ENCODE measurements at places on chromosomes 12 and 14.

DNA sequence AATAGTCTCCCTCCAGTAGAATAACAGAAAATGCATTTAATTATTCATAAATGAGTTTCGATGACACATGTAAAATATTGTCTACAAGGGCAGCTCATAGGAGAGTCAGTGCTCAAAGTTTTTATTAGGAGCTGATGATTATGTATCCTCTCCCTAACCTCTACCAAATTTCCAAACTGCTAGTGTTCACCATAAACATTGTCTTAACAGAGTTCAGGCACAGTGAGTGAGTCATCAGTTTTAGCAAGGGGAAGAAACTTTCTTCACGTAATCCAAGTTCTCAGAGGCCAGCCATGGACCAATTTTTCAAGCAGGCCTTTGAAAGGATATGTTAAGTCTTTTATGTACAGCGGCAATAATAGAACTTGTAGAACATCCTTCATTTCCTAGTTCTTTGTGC, 649.2 kb upstream of the MIS18BP1 start:
- DNase-seq: no peak

GRCh38 chr12:9699898-9700605, 30.5 kb downstream of the CLEC2D start:
- DNase-seq: no peak

DNA sequence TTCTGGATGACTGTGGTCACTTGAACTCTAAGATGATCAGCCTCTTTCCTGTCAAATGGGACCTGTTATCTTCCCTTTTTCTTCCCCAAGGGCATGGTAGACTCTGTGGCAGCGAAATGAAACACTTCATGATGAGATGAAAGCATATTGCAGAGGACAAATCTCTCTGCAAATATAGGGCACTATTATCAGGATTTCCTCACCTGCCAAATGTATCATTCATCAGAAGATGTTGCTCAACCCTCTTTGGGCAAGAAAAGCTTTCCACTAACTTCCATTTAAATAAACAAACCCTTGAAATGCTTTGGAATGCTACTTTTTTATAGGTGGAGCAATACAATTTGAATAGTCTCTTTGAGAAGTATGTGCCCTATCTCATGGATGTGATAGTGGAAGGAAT, 105.0 kb downstream of the DNAH10 start:
- no peak for DNase-seq

DNA sequence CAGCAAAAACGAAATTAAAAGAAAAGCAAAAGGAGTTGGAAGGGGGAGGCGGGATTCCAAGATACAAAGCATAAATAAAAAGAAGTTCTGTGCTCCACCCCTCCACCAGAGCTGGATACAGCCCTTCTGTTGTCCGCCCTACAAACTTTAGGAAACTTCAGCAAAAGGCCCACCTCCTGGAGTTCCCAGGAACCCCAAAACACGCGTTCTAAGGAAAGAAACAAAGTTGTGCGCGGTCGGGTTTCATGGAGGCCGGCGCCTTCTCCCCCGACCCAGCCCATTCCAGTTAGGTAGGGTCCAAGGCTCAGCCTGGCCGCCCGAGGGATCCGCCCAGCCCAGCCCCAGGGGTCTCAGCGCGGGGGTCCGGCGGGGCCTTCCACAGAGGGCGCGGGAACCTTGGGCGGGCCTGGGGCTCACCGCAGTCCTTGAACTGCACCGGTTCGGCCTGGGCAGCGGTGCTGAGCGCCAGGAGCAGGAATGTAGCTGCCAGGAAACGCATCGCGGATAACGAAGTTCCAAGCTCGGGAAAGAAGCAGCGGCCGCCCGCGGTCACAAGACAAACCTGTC, at the start of gene NPC2:
TSS of gene NPC2 (minus strand) at position 530 of the 567 bp plus-strand sequence. CDS start at position 499, 31 bp downstream.
- DNase-seq: no peak

- DNase-seq: no peak
These were observed 93.4 kb downstream of the TSPAN9 start for GRCh38 chr12:3170423-3171194.

- no peak for DNase-seq
These were observed 20.4 kb downstream of the HNRNPC start for GRCh38 chr14:21248739-21249411.

DNA sequence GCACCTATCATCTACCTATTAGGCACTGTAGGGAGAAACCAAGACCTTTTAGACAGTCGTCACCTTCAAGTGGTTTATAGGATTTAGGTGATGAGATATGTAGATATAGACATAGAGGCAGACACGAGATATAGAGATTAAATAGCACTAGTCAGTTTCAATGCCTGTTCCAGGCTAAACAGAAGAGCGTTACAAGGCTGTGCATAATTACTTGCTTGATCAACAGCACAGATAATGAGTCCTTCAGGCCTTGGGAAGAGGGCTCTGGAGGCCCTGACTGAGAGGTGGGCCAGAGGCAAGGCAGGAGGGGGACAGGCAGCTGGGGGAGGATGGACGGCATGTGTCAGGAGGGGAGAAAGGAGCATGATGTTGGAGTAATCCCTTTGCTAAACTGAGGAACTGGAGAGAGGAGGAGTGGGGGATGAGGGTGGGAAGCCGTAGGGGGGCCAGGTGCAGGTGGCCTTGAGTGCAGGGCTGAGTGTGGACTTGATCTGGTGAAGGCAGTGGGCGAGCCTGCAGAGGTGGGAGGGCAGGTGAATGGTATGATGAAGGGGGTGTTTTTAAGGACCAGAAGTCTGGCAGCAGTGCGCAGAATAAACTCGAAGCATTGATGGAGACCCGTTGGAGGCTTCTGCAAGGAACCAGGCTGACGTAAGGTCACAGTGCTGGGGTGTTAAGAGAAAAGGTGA, 43.9 kb upstream of the ATP23 start:
- no peak for DNase-seq

DNA sequence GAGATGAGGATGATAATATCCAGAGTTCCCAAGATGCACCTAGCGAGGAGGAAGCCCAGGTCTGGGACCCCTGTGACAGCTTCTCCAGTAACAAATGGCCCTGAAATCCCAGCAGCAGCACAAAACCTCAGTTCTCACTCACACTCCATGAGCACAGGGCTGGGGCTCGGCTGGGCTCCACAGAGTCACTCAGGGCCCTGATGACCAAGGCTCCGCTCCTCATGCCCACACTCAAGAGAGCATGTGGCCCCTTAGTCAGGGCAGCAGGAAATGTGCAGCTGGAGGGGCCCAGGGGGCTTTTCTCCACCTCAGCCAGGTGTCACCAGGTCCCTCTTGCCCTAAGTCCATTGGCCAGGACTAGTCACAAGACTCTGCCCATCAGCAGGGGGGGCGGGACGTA, 242.7 kb upstream of the SFSWAP start:
- DNase-seq: no peak

DNA sequence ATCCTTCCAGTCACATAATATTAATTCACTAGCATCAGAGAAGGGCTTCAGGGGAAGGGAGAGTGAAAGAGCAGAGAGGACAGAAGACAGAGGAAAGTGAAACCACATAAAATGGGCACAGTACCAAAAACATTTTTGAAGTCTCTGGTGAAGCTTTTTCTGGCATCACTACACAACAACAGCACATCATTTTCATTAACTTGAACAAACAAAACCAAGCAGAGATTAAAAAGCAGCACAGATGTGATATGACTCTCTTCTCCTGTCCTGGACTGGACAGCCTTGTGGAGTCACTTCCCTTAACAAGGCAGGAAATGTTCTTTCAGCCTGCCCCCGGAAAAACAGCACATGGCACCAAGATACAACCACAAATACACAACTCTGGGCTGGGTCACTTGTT, 112.0 kb downstream of the TSPAN8 start:
- DNase-seq: no peak

- no peak for DNase-seq
These were observed 68.6 kb downstream of the HMGA2 start for GRCh38 chr12:65892841-65893251.

DNA sequence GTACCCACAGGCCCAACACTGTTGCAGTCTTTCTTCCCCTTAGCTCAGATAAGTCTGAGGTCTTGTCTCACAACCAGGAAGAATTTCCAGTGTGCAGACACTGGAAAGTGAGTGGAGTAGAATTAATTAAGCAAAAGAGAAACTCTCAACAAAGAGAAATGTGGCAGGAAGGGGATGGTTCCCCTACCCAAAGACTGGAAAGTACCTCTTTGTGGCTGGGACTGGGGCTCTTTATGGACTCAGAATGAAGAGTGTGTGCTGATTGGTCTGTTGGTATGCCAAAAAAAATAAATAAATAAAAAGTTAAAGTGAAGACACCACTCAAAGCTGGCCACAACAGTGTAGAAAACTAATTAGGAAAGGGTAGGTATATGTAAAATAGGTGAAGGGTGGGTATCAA, 26.4 kb downstream of the GLIPR1L1 start:
- DNase-seq: no peak

GRCh38 chr14:72808564-72808963, 85.3 kb downstream of the DPF3 start:
- no peak for DNase-seq

GRCh38 chr14:69260861-69261564, 1.1 kb downstream of the GALNT16 start:
- no peak for DNase-seq

GRCh38 chr12:25935355-25936144, 22.9 kb upstream of the RASSF8 start:
- DNase-seq: no peak

GRCh38 chr14:84694161-84694560, 835.8 kb upstream of the FLRT2 start:
- DNase-seq: no peak

- no peak for DNase-seq
These were observed 23.5 kb downstream of the BHLHE41 start for GRCh38 chr12:26101350-26101734.

- no peak for DNase-seq
These were observed 202.6 kb downstream of the CRADD start for GRCh38 chr12:93879476-93880421.

- DNase-seq: no peak
These were observed 11.4 kb downstream of the PACS2 start for GRCh38 chr14:105325716-105326567.

- DNase-seq: no peak
These were observed 237.6 kb upstream of the PRKD1 start for GRCh38 chr14:30165255-30165654.

DNA sequence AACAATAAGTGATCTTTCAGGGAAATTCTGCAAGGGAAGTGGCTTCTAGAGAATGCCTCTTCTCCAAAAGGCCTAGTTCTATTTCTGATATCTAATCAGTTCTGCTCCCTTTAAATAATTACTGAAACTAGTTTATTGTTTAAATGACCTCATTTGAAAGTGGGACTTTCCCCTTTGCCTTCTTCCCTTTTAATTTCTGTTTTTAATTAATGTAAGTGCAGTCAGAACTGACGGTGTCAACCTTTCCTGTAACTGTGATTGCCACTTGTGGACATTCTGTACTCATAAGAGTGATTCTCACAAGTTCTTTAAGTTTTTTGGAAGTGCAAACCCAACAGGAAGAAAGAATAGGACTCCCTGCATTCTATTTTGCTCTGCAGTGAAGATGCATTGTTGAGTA, 265.3 kb upstream of the PLEKHG7 start:
- no peak for DNase-seq

DNA sequence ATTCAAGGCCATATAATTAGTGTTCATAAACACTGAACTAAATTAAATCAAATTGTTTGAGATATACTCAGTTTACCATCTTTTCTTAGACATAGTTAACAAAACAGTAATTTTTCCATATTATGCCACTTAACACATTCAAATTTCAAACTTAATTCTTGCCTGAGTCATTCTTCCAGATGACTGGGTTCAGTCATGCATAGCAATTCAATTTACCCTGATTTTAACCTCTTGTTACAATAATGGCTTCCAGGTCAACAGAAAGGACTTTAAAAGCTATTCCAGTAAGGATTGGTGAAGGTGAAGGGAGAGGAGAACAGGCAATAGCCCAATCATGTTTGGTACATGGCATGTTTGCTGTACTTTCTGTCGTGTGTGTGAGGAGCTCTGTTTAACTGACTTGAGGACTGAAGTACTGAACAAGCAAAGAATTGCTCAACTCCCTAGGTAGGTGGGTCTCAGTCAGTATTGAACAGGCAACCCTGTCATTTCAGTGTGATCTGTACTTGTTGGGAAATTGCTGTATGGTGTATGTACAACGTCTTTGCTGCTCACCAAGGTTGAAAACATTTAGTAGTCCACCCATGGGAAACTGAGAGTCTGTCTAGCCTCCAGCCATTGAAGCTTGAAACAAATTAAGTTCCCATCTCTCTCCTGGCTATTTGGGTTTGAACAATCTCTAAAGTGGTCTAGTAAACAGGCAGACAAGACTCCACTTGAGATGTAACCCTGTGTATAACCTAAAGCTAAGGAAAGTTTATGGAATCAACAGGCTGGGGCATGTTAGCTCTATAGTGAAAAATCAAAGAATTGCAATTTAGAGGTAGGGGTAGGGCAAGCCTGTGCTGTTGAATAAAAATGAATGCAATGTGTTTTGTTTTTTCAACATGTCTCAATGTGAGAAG, 327.2 kb downstream of the BTG1 start:
- DNase-seq: no peak

DNA sequence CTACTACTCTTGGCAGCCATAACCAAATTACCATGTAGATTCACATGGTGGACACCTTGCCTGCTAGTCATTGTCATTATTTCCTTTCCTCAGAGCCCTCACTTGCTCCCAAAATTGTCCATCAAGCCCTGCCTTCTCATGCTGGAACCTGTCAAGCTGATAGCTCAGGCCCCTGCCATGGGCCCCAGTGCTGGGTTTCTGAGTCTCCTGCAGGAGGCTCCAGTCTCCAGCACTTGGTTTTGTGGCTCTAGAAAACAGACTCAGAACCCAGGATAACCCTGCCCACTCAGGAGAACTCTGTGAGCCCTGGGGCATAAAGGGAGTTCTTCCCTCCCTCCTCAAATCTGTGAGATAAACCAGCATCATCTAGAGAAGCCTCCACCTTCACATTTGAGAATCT, 10.8 kb downstream of the KRT71 start:
- no peak for DNase-seq

GRCh38 chr12:5456030-5456429, 24.1 kb downstream of the NTF3 start:
- no peak for DNase-seq
